ENCODE measurements at places on chromosomes 4 and X. TPM values are rescaled to one million over a fixed set of nuclear protein-coding genes. Genes with fewer than 3 reads are reported as not detected.

Gene IL13RA2
- total RNA-seq: not detected

Gene SLC26A1
- total RNA-seq: 0.43 TPM

Gene GNL3L
- total RNA-seq: 62.5 TPM

Gene AIFM1
- 48.8 TPM for total RNA-seq

Gene SSX2B
- total RNA-seq: not detected

- H3K27ac ChIP-seq: no peak overlapping the region
- no peaks in the 10 kb centered on the region for H3K4me1 ChIP-seq
- H3K27me3 ChIP-seq: no peaks in the 10 kb centered on the region
- DNase-seq: no peak
- no peak overlapping the region for H3K4me3 ChIP-seq
Measured at GRCh38 chrX:108420481-108420880, 17.7 kb downstream of the COL4A6 start.
